ENCODE measurements at places on chromosomes 3 and 15.

GRCh38 chr3:108239082-108239481 lies 16.9 kb upstream of the IFT57 start:
- DNase-seq, result no peak

DNA sequence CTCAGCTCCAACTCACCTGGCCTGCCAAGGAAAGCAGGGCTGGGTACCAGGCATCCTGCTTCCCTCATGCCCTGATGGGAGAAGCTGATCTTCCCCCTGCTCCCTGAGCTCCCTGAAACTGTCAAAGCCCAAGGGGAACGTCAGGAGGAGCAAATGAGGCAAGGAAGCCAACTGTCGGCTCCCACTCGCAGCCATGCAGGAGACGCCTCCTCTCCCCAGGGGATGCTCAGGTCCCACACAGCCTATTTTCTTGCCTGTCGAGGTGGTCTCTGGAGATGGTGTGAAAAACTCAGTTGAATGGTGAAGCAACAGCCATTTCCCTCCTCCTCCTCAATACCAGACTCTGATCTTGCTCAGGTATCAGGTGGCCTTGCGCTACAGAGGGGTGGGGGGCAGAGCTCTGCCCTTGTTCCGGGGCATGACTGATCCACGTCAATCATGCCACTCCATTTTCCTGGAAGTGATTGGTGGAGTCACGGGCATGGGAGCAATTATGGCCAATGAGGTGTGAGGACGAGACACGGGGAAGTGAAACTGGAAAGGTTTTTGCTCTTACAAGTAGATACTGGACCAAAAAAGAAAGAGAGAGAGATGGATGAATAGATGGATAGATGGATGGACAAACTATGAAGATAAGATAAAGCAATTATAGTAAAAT lies 58.2 kb downstream of the SLC6A1 start:
- DNase-seq, result no peak

DNA sequence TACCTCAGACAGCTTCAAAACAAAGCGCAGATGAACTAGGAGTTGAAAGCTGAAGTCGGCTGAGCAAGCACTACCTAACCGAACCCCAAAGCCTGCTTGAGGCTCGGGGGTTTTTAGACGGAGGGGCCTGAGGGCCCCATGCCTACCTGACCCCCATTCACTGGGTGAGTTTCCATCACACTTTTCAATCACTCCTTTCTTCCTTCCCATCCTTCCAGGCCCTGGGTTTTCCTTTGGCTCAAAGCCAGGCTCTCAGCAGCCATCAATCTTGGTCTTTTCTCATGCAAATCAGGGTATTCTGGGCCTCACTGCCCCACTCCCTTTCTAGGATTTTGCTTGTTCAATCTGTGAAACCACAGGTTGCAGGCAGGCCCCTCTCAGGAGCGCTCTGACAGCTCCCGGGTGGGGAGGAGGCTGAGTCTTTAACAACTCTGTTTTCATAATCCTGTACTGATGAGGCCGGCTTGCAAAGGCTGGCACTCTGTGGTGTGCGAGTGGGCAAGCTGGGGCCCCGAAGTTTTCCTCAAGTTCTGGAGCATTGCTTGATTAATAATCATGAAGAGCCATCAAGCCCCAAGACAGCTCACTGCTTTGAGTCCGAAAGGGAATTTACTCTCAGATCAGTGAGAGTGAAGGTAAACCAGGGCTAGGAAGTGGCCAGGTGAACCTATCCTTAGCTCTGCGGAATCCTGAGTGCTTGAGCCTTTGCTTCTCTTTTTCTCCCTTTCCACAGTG lies 97.6 kb downstream of the FRMD4B start:
- DNase-seq, result no peak

- no peak for DNase-seq
Observed at GRCh38 chr3:120838441-120839091, 69.4 kb upstream of the STXBP5L start.

GRCh38 chr3:7585052-7585451 lies 724.1 kb downstream of the GRM7 start:
- DNase-seq, result no peak

GRCh38 chr3:16993227-16993626 lies 108.5 kb downstream of the PLCL2 start:
- DNase-seq, result no peak

GRCh38 chr3:23068016-23068728 lies 135.0 kb upstream of the UBE2E2 start:
- no peak for DNase-seq

- no peak for DNase-seq
Observed at GRCh38 chr3:193734737-193735366, 141.8 kb downstream of the OPA1 start.

DNA sequence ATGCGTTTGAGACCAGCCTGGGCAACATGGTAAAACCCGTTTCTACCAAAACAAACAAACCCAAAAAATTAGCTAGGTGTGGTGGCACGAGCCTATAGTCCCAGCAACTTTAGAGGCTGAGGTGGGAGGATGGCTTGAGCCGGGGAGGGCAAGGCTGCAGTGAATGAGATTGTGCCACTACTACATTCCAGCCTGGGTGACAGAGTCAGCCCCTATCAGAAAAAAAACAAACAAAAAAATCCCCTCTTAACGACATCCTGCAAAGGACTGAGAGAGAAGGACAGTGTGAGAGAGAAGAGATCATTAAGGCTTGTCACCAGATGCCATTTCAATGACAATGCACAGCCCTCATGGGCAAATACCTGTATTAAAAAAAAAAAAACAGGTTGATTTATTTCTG lies 266.7 kb upstream of the ATP10A start:
- no peak for DNase-seq

- no peak for DNase-seq
Observed at GRCh38 chr15:48459571-48460442, 128.6 kb downstream of the DUT start.

- no peak for DNase-seq
Observed at GRCh38 chr3:109072194-109072593, 45.7 kb downstream of the MORC1 start.

- no peak for DNase-seq
Observed at GRCh38 chr3:173993299-173993698, 595.8 kb downstream of the NLGN1 start.

- DNase-seq, result no peak
Observed at GRCh38 chr3:104392327-104392726, 974.4 kb upstream of the ALCAM start.

DNA sequence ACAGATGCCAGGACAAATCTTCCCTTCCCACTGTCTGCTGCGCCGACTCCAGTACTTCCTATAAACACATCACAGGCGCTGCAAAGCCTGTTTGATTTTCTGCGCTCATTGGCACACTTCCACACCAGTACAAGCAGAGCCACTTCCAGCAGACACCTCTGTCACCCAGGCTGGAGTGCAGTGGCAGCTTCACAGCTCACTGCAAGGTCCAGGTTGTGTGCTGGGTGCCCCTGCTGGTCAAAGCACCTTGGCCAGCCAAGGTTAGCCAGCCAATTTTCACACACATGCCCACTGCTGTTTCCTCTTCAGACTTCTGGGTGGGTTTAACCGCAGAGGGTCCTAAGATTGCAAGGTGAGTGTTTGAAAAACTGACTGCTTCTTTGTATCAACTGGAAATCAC lies 4.9 kb downstream of the CHDH start:
- no peak for DNase-seq

GRCh38 chr3:111151438-111151837 lies 79.8 kb downstream of the NECTIN3 start:
- no peak for DNase-seq

Data from activated CD4-positive, alpha-beta T cell treated with anti-CD3 and anti-CD28 coated beads for 4 hours (primary cell).